ENCODE measurements at places on chromosomes 6 and 20.

DNA sequence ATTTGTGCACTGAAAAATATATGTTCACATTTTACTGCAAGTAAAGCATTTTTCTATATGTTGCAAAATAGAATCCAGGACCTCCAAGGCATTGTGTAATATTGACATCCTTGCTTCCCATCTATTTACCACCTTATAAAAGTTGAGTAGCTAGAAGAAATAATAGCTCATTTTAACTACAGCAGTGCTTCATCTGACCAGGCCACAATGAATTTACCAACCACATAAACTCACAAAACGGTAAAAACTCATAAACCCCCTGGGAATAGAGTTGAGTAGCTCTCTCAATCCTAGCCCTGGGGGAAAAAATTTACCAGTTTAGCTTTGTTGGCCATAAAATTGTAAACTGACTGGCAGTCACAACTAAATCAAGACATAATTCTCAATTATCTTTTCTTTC is 3.9 kb downstream of the ATXN1 start:
- H3K36me3 ChIP-seq, result no peaks in the 10 kb centered on the region
- H3K4me3 ChIP-seq, result no peak overlapping the region
- no peak for DNase-seq
- H3K27me3 ChIP-seq, result peaks cover 34% of the 10 kb centered on the region

DNA sequence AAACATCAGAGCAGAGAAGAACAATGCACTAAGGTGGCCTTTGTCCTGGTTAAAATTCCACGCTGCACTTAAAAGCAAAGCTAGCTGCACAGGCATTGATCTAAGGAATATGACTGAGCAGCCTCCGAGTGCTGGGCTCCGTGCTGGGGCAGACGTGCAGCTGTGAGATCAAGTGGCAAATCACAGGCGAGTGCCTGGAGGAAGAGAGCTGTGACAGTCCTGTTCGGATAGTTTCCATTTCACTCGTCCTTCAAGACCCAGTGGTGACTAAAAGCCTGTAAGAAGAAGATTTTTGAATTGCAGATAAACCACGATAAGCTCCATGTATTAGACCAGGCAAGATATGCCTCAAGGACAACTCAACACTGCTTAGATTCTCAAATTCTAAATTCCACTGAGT is 247.9 kb downstream of the ANKRD60 start:
- no peak overlapping the region for H3K27ac ChIP-seq
- H3K36me3 ChIP-seq, result no peaks in the 10 kb centered on the region
- peak; percentile 42 for DNase-seq
- H3K4me1 ChIP-seq, result peaks cover 14% of the 10 kb centered on the region

DNA sequence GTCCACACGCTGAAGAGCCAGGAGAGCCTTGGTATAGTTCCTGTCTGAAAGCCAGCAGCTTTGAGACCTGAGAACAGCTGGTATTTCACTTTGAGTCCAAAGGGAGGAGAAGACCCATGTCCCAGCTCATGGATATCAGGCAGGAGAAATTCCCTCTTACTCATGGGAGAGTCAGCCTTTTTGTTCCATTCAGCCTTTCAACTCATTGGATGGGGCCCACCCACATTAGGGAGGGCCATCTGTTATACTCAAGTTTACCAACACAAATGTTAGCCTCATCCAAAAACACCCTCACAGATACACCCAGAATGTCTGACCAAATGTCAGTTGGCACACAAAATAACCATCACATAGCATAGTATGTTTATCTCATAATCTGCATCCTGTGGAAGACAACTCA is 80.1 kb downstream of the GMDS start:
- no peak for DNase-seq
- H3K4me1 ChIP-seq, result no peaks in the 10 kb centered on the region
- no peak overlapping the region for H3K27ac ChIP-seq
- no peak overlapping the region for H3K4me3 ChIP-seq
- no peaks in the 10 kb centered on the region for H3K36me3 ChIP-seq

DNA sequence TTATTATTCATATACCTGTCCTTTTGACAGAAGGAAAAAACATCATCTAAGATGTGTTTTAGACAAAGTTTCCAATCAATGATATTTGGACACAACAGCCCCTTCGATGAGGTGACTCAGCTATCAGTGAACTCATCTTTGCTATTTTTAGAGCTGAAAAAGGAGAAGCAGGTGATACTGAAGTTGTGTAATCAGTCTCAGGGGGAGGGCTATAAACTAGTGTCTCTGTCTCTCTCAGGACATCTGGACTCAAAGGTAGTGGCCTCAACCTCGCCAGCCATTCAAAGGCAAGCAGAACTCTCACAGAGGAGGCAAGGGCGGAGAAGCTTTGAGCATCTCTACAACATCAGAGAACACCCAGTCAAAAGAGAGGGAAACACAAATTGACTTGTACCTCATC is 135.4 kb downstream of the BFSP1 start:
- no peaks in the 10 kb centered on the region for H3K36me3 ChIP-seq
- H3K4me1 ChIP-seq, result no peaks in the 10 kb centered on the region
- no peak overlapping the region for H3K27ac ChIP-seq
- no peaks in the 10 kb centered on the region for H3K27me3 ChIP-seq
- H3K4me3 ChIP-seq, result no peak overlapping the region
- DNase-seq, result no peak
